GM04503 (cell line): ENCODE measurements at places on chromosomes 7 and 10.
A peak's percentile ranks its signal among the peaks of the same experiment; 100 is the strongest.

- peak; percentile 16 for DNase-seq
Observed at GRCh38 chr10:89861584-89862301, 160.4 kb downstream of the KIF20B start.

DNA sequence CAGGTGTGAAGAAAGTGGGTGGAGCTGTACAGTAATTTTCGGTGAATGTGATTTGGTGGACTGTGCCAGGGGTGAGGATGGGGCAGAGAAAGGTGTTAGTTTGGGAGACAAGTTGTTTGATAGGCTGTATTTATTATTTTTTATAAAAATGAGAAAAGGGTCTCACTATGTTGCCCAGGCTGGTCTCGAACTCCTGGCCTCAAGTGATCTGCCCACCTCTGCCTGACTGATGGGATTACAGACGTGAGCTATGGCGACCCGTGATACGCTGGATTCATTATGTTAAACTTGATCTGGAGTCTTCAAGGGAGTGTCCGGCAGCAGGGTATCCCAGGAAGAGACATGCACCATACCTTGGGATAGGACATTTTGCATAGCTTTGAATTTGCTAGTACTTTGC, 1.3 kb downstream of the KAT6B start:
- DNase-seq = no peak

GRCh38 chr10:83921984-83922860, 217.1 kb upstream of the GHITM start:
- DNase-seq = no peak

DNA sequence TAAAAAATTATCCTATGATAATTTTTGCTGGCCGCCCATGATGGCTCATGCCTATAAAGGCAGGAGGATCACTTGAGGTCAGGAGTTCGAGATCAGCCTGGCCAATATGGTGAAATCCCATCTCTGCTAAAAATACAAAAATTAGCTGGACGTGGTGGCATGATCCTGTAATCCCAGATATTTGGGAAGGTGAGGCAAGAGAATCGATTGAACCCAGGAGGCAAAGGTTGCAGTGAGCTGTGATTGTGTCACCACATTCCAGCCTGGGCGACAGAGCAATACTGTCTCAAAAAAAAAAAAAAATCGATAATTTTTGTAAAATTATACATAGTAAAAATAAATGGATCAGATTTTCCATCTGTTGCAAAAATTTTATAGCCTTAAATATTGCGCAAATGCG, 31.7 kb upstream of the CDK14 start:
- no peak for DNase-seq

- no peak for DNase-seq
Observed at GRCh38 chr10:548238-548901, 141.1 kb downstream of the DIP2C start.

- peak; percentile 60 for DNase-seq
Observed at GRCh38 chr10:15237351-15237750, 68.9 kb upstream of the NMT2 start.

- no peak for DNase-seq
Observed at GRCh38 chr7:826230-826917, 5.9 kb upstream of the SUN1 start.

GRCh38 chr10:28530751-28531150, 2.2 kb upstream of the WAC start:
- no peak for DNase-seq

GRCh38 chr7:128020159-128020558, 11.1 kb downstream of the LRRC4 start:
- DNase-seq = no peak

DNA sequence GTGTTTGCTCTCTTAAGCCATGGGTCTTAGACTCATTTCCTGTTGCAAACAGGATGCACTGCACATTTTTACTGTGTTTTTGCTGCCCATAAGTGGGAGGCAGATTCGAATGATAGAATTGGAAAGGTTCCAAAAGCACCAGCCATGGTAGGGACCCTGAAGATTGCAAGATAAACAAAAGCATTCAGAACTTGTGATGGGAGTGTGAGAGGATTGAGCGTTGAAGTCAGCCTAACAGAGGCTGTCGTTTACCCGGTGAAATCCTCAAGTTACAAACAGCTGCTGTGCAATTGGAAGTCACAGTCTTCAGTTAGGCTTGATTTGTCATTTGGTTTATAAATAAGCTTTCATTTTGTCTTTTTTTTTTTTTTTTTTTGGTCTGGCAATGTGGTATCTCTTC, 192.7 kb upstream of the MKI67 start:
- no peak for DNase-seq

DNA sequence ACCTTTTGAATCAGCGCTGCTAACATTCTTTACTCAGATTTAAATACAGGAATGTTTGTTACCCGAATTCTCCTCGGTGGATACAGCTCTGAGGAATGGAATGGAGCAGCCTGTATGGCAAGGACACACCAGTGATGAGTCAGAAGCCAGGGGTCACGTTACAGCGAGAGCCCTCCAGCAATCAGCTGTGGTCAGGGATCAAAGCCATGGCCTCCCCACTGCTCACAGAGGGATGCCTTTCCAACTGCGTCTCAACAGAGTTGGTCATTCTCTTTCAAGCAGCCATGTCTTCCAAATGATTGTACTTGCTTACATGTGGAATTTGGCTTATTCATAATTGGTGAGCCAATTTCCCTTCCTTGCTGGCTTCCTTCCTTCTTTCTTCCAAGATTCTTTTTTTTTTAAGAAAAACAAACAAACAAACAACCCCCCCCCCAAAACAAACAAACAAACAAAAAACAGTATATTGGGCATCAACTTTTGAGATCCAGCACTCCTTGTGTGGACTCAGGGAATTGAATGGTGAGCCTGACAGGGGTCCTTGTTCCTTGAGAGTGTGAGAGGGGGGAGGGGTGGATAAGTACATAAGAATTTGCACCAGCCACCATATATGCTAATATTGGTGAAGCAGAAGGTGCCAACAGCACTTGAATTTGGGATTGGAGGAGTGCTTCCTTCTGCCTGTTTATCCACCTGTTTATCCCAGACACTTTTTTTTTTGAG, 100.2 kb downstream of the ATXN7L1 start:
- peak; percentile 100 for DNase-seq

- no peak for DNase-seq
Observed at GRCh38 chr7:39645482-39646407, 22.4 kb downstream of the RALA start.

DNA sequence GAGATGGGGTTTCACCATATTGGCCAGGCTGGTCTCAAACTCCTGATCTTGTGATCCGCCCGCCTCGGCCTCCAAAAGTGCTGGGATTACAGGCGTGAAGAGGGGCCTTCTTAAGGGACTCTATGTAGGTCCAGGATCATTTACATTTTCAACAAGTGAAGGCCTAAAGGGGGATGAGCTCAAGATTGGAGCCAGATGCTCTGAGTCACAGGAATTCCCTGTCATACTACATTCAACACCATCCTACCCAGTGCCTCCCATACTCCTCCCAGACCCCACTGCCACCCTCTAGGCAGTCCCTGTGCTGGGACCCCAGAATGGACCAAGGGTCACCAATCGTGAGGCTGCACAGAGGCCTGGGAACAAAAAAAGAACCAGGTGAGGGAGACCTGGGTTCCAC, 29.9 kb downstream of the CYTH3 start:
- DNase-seq = no peak

DNA sequence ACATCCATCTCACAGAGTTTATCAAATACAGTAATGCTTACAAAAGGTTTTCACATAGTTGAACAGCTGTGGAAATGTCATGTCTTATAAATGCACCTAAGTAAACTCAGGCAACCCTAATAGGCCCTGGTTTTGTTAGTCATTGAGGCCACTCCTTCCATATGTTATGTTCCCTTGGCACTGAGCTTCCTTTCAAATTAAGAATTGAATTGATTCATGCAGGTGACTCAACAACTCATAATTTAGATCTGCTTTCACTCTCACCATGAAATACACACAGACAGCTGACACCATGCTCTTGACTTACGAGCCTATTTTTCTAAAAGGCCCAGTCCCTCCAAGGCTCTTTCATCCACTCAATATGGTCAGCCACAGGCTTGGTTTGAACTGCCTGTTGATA, 476.9 kb downstream of the KCNMA1 start:
- DNase-seq = peak; percentile 49

DNA sequence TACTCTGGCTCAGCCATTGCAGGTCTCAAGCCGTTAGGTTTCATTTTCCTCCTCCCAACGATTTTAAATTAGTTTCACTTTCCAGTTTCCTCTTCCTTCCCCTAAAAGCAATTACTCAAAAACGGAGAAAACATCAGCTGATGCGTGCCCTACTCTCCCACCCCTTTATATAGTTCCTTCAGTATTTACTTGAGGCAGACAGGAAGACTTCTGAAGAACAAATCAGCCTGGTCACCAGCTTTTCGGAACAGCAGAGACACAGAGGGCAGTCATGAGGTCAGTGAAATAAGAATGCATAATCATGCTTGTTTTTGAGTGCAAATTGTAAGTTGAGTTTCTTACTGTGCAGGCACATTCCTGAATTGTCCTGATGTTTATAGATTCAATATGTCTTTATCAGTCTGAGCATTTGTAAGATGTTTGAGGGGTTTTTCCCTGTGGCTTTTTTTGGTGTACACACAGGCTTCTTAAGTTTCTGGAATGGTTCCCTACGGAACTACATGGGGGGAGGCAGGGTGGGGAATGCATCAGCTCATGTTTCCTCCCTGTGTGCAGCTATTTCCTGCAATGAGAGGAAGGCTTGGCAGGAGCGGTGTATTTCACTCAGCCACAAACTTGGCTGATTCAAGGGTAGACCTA, at the start of gene IFIT3:
Gene IFIT3, plus strand, starts transcription at position 195 of the 639 bp plus-strand sequence. Its CDS starts 77 bp downstream, at position 272.
- peak; percentile 82 for DNase-seq

- DNase-seq = no peak
Observed at GRCh38 chr10:128070721-128071416, 55.4 kb downstream of the MKI67 start.

DNA sequence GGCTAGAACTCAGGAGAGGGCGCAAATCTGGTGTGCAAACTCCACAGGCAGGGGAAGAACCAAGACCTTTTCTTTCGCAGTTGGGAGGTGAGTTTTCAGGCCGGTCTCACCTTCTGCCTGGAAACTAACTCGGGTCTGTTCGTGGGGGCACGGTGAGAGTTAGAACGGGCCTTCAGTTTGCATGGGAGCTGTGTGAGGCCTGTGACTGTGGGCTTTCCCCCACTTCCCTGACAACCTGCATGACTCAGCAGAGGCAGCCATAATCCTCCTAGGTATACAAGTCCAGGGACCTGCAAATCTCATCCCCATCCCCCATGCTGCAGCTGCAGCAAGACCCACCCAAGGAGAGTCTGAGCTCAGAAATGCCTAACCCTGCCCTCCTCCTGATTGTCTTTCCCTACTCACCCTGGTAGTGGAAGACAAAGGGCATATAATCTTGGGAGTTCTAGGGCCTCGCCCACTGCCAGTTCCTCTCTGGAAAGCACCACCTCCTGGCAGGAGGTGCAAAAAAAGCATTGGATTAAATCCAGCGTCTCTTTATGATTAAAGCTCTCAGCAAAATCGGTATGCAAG, 194.9 kb upstream of the ETV1 start:
- no peak for DNase-seq

- DNase-seq = no peak
Observed at GRCh38 chr7:121473645-121474300, 77.7 kb upstream of the FAM3C start.

DNA sequence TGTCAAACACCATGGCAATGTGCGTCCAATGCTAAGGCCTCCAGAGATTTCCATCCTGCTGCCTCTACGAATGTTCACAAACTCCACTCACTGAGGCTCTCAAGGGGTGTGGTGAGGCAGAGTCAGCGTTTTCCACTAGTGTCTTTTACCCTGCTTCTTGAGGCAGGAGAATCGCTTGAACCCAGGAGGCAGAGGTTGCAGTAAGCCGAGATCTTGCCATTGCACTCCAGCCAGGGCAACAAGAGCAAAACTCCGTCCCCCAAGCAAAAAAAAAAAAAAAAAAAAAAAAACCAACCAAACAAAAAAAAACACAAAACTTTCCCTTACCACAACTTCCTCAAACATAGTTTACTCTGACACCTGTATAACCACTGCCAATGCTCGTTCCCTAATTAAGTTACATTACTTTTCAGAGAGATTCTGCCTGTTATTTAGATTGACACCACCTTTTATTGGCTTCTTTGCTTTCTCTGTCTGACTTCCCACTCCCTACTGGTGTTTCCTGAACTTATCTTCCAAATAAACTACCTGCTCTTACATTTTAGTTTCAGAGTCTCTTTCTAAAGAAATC, 102.1 kb upstream of the ZNF746 start:
- no peak for DNase-seq
